Fibroblast of lung (primary cell): ENCODE measurements at places on chromosomes 6 and 20. TPM values are rescaled to one million over a fixed set of nuclear protein-coding genes. Genes with fewer than 3 reads are reported as not detected.

- H3K36me3 ChIP-seq, result no peaks in the 10 kb centered on the region
- H3K4me3 ChIP-seq, result no peak overlapping the region
- DNase-seq, result no peak
- H3K4me1 ChIP-seq, result no peaks in the 10 kb centered on the region
- no peak overlapping the region for H3K27ac ChIP-seq
Observed at GRCh38 chr6:45988635-45989034, 27.0 kb downstream of the CLIC5 start.

GRCh38 chr6:49826743-49827406, 39.5 kb downstream of the CRISP1 start:
- DNase-seq, result no peak
- no peaks in the 10 kb centered on the region for H3K36me3 ChIP-seq
- no peaks in the 10 kb centered on the region for H3K4me1 ChIP-seq
- no peaks in the 10 kb centered on the region for H3K27me3 ChIP-seq

GRCh38 chr6:119352001-119352400, 2.4 kb upstream of the MAN1A1 start:
- H3K27ac ChIP-seq, result no peak overlapping the region
- peaks cover 3% of the 10 kb centered on the region for H3K4me1 ChIP-seq
- DNase-seq, result no peak
- no peak overlapping the region for H3K4me3 ChIP-seq
- H3K36me3 ChIP-seq, result no peaks in the 10 kb centered on the region

GRCh38 chr6:82904860-82905259, 160.8 kb downstream of the UBE3D start:
- no peak overlapping the region for H3K27ac ChIP-seq
- peaks cover 2% of the 10 kb centered on the region for H3K4me1 ChIP-seq

GRCh38 chr6:136035378-136036070, 184.0 kb downstream of the PDE7B start:
- H3K27ac ChIP-seq, result no peak overlapping the region
- H3K27me3 ChIP-seq, result no peaks in the 10 kb centered on the region
- H3K36me3 ChIP-seq, result no peaks in the 10 kb centered on the region
- peaks cover 10% of the 10 kb centered on the region for H3K4me1 ChIP-seq
- no peak overlapping the region for H3K4me3 ChIP-seq

GRCh38 chr20:34938466-34939163, 17.0 kb downstream of the GSS start:
- no peak for DNase-seq
- no peaks in the 10 kb centered on the region for H3K27me3 ChIP-seq
- no peaks in the 10 kb centered on the region for H3K4me1 ChIP-seq

DNA sequence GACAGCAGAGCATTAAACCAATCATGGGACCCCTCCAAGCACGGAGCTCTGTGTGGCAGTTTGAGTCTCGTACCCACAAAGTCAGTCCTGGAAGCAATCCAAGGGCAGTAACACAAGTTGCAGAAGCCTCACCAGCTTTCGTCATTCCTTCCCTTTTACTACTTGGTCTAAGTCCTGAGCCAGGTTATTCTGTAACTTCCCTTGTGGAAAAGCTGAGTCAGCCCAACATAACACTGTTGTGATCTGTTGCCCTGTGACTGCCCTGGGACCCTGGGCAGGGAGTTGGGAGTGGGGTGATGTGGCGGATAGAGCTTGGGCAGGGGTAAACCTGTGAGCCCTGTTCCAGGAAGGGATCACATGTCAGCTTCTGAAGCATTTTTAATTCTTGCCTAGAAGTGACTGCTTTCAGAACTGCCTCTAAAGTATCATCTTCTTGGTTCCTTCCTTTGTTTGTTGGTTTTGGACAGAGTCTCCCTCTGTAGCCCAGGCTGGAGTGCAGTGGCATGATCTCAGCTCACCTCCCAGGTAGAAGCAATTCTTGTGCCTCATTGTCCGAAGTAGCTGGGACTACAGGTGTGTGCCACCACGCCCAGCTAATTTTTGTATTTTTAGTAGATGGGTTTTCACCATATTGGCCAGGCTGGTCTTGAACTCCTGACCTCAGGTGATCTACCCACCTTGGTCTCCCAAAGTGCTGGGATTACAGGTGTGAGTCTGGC, 183.7 kb upstream of the JAG1 start:
- H3K36me3 ChIP-seq, result no peaks in the 10 kb centered on the region
- no peaks in the 10 kb centered on the region for H3K4me1 ChIP-seq
- no peak overlapping the region for H3K27ac ChIP-seq
- H3K4me3 ChIP-seq, result no peak overlapping the region
- DNase-seq, result peak; percentile 91

GRCh38 chr6:157430834-157431233, 49.8 kb downstream of the ZDHHC14 start:
- DNase-seq, result no peak
- H3K4me3 ChIP-seq, result no peak overlapping the region
- H3K27me3 ChIP-seq, result no peaks in the 10 kb centered on the region
- no peak overlapping the region for H3K27ac ChIP-seq
- H3K36me3 ChIP-seq, result no peaks in the 10 kb centered on the region

- no peak for DNase-seq
- no peak overlapping the region for H3K4me3 ChIP-seq
- H3K4me1 ChIP-seq, result no peaks in the 10 kb centered on the region
- no peaks in the 10 kb centered on the region for H3K27me3 ChIP-seq
- H3K27ac ChIP-seq, result no peak overlapping the region
Observed at GRCh38 chr20:17990278-17990972, 21.6 kb downstream of the MGME1 start.

GRCh38 chr6:167781868-167782267, 44.8 kb upstream of the AFDN start:
- H3K4me3 ChIP-seq, result no peak overlapping the region
- H3K4me1 ChIP-seq, result no peaks in the 10 kb centered on the region
- H3K36me3 ChIP-seq, result no peaks in the 10 kb centered on the region
- H3K27ac ChIP-seq, result no peak overlapping the region
- no peak for DNase-seq
- no peaks in the 10 kb centered on the region for H3K27me3 ChIP-seq

DNA sequence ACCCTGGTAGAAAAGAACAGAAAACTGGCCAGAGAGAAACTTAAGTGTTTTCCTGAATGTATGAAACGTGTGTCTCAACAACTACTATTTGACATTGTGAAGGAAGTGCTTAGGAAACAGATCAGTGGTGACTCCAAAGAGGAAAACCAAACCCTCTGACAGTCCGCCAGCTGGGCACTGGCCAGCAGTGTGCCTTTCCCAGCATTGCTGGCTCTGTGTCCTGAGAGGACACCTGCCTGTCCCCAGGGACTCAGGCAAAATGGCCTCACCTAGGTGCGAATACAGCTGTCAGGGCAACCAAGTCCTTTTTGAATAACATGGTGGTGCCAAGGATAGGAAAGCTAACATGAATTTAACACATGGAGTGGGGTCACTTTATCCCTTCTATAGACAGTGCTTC, 72.5 kb downstream of the NDUFAF5 start:
- no peaks in the 10 kb centered on the region for H3K27me3 ChIP-seq
- no peaks in the 10 kb centered on the region for H3K36me3 ChIP-seq
- no peaks in the 10 kb centered on the region for H3K4me1 ChIP-seq
- DNase-seq, result no peak
- H3K4me3 ChIP-seq, result no peak overlapping the region

GRCh38 chr20:54451171-54451570, 24.2 kb upstream of the DOK5 start:
- H3K27me3 ChIP-seq, result no peaks in the 10 kb centered on the region
- H3K36me3 ChIP-seq, result no peaks in the 10 kb centered on the region
- no peak for DNase-seq
- no peaks in the 10 kb centered on the region for H3K4me1 ChIP-seq
- no peak overlapping the region for H3K27ac ChIP-seq

Gene CLPSL1
- not detected in 2 replicates for polyA plus RNA-seq

Gene TMEM244
- polyA plus RNA-seq, result not detected in 2 replicates

Gene SLC52A3
- polyA plus RNA-seq, result not detected in 2 replicates

Gene SMLR1
- polyA plus RNA-seq, result not detected in 2 replicates
